ENCODE measurements at places on chromosomes 7 and 10.

- no peak for DNase-seq
Measured at GRCh38 chr7:124635416-124635815, 130.2 kb downstream of the GPR37 start.

DNA sequence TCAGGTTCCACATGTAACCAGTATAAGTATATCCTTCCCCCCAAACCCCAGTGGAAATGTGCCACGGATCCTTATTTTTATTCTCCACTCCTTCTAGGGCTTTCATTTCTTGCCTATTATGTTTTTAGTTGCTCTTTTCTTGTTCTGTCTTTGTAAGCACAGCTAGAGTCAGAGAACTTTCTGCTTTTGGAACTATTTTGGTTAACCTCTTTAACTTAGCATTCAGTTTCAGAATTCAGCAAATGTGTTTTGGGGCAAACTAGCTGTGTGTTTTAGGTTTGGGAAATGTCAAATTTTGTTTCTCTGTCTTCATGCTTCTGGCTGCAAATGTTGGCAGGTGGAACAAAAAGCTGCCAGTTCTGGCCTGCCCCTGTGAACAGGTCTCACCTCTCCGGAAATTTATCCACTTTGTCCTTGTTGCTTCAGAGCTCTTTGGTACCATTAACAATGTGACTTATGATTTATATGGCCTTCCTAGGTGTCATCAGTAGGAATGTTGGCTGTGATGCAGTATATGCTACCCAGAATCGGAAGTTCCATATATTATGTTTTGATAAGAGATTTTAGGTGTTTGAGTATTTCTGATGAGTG, 156.1 kb downstream of the ADK start:
- DNase-seq = no peak

DNA sequence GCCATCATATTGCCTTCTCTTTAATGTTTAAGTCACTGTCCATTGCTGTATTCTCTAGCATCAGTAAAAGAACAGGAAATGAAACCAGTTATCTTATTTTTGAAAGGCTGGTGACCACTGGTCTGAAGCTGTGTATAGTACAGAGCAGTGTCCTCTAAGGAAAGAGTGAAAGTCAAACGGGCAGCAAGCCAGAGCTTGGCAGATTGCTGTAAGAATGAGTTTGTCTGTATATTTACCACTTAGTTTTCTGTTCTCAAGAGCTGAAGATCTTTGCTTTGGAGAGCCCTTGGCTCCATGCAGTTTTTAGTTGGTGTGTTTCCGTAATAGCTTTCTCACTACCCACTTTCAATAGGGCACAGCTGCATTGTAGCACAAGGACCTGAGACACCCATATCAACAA, 31.9 kb downstream of the PCBD1 start:
- DNase-seq = no peak

DNA sequence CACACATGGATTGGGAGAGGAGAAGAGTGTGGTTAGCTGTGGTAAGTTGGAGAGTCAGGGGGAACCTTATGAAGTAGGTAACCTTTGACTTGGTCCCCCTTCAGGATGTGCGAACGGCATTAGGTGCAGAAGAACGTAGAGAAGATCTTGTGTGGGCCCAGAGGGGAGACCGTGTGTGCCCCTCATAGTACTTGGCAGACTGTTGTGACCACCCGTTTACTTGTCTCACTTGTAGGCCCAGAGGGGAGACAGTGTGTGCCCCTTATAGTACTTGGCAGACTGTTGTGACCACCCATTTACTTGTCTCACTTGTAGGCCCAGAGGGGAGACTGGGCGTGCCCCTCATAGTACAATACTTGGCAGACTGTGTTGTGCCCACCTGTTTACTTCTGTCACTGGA, 2.6 kb downstream of the GTPBP4 start:
- no peak for DNase-seq

DNA sequence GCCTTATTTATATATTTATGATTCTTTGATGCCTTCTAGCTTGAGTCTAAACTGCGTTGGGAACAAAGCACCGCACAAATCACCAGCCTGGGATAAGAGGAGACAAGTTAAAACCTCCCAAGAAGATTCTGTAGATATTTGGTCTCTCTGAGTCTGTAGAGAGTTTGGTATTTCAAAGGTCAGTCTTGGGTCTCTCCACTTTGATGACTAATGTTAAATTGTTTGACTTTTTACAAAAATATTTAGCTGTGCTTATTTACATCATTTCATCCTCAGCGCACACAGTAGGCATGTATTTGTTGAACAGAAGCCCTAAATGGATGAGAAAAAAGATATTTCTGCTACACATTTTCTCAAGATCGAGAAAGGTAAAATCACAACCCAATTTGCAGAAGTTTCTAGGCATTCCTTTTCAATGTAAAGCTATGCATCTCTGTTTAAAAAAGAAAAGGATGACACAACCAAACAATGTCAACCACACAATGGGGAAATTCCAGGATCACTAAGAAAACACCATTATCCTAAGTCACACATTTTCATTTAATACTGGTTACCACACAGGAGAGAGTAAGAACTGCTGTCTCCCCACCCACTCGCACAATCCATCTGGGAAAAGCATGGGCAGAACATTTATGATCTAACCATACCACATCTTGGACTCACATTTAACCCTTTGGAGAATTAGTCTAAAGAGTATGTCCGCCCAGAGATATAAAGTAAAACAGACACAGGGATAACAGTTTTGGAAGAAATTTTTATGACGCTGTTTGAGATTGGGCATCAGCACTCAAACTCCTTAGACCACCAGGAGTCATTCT, 4.4 kb downstream of the CDK6 start:
- DNase-seq = peak; percentile 24

Data from urothelium cell line (cell line).